Subcutaneous adipose tissue (tissue), 4 donors: ENCODE measurements at places on chromosomes 16 and 17. TPM values are rescaled to one million over a fixed set of nuclear protein-coding genes. Genes with fewer than 3 reads are reported as not detected.

TMEM208 gene
- 21.9 TPM for total RNA-seq

RFFL gene
- total RNA-seq, result 18.3 TPM

ZNF469 gene
- 0.57 TPM for total RNA-seq

ASGR2 gene
- 1.4 TPM for total RNA-seq

ACSM3 gene
- 0.66 TPM for total RNA-seq

ATXN2L gene
- 50.5 TPM for total RNA-seq

RGS9 gene
- total RNA-seq, result 4.0 TPM

LGALS9B gene
- total RNA-seq, result not detected

PTGES3L gene
- not detected for total RNA-seq

C17orf67 gene
- 0.66 TPM for total RNA-seq

METRN gene
- 29.5 TPM for total RNA-seq

CMTM2 gene
- total RNA-seq, result not detected

LGALS3BP gene
- 556 TPM for total RNA-seq

MNT gene
- 10.8 TPM for total RNA-seq

NAGPA gene
- 5.9 TPM for total RNA-seq

KIAA0513 gene
- total RNA-seq, result 12.7 TPM

NPIPB2 gene
- 8.6 TPM for total RNA-seq

BAHCC1 gene
- total RNA-seq, result 2.6 TPM

CAVIN1 gene
- 307 TPM for total RNA-seq

PLD2 gene
- total RNA-seq, result 18.1 TPM

CDRT15 gene
- not detected for total RNA-seq

DVL2 gene
- 28.6 TPM for total RNA-seq

HLF gene
- 23.4 TPM for total RNA-seq

RAD51D gene
- total RNA-seq, result 2.6 TPM

SNX20 gene
- 3.6 TPM for total RNA-seq

PIK3R5 gene
- 29.1 TPM for total RNA-seq

FBXO39 gene
- 0.66 TPM for total RNA-seq

OR2C1 gene
- not detected for total RNA-seq

CDH11 gene
- 42.7 TPM for total RNA-seq

CD300C gene
- 0.65 TPM for total RNA-seq

SHMT1 gene
- total RNA-seq, result 257 TPM

MMP2 gene
- 781 TPM for total RNA-seq

CCL4L2 gene
- not detected for total RNA-seq

NEURL4 gene
- total RNA-seq, result 11.9 TPM

KRTAP4-6 gene
- total RNA-seq, result not detected

NEUROD2 gene
- not detected for total RNA-seq

SPN gene
- 2.0 TPM for total RNA-seq

SCNN1B gene
- 2.9 TPM for total RNA-seq

PYDC1 gene
- not detected for total RNA-seq

STUB1 gene
- 159 TPM for total RNA-seq

C17orf107 gene
- total RNA-seq, result 0.38 TPM

FADS6 gene
- total RNA-seq, result not detected

ZNF778 gene
- total RNA-seq, result 7.5 TPM

TIMP2 gene
- 254 TPM for total RNA-seq

SPAG9 gene
- 150 TPM for total RNA-seq

CD2BP2 gene
- total RNA-seq, result 36.4 TPM

ZP2 gene
- not detected for total RNA-seq

C17orf50 gene
- not detected for total RNA-seq

ZNF23 gene
- 12.9 TPM for total RNA-seq

SPATA32 gene
- total RNA-seq, result not detected

PRR35 gene
- not detected for total RNA-seq

SPEM3 gene
- total RNA-seq, result not detected

DYNLRB2 gene
- total RNA-seq, result not detected

NAA38 gene
- 83.6 TPM for total RNA-seq

CHST5 gene
- total RNA-seq, result 0.19 TPM
